ENCODE measurements at places on chromosomes 11 and 22. TPM values are rescaled to one million over a fixed set of nuclear protein-coding genes. Genes with fewer than 3 reads are reported as not detected.

GRCh38 chr22:35684270-35684700 lies 33.4 kb upstream of the APOL5 start:
- DNase-seq: no peak

DNA sequence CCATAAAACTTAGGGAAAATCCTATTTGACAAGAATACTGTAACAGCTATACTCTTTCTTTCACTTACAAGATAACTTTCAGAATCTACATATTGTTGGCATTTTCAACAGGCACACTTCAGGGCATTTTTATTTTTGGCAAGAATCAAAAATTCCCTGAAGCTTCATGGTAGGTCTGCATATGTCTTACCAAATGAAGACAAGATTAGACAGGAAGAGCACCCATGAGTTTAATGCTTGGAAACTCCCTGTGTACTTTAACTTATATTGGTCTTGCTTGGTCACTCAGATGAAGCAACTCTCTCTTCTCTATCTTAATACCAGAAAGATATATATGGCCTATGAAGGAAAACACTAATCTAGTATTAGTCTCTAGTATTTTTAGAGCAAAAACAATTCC lies 137.7 kb downstream of the ATG16L2 start:
- DNase-seq: no peak

DNA sequence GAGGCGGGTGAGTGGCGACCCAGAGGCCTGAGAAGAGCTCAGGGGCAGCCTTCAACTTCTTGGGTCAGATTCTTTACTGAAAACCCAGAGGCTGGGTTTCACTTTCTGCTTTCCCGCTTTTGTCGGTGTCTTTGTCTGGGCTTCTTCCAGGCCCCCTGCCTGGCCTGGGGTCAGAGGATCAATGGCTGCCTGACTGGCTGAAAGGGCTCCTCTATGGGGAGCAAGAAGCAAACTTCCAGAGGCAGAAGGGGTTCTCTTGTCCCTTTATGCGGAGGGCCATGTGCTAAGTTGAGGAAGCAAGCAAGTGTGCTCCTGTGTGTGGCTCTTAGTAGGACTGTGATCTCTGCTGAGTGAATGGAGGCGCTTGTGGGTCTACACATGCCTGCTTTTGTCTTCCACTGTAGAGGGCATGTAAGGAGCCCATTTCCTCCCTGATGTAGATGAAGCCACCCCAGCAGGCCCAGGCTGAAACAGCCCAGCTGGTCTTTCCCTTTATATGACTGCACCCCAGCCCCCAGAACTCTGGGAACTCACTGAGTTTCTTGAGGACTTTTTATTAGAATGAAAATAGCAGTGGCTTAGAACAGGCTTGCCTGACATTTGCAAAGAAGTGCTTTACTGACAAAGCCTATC lies 1.0 kb upstream of the PKNOX2 start:
- no peak for DNase-seq

NAV2 gene
- 12.3 TPM for total RNA-seq

NPAS4 gene
- total RNA-seq: 0.68 TPM

POLR2L gene
- 202 TPM for total RNA-seq
